ENCODE measurements at places on chromosomes 16 and 17.

GRCh38 chr16:81448154-81449131 is 3.8 kb downstream of the CMIP start:
- DNase-seq: no peak

- DNase-seq: no peak
Measured at GRCh38 chr17:79732254-79732653, 1.5 kb downstream of the ENPP7 start.

DNA sequence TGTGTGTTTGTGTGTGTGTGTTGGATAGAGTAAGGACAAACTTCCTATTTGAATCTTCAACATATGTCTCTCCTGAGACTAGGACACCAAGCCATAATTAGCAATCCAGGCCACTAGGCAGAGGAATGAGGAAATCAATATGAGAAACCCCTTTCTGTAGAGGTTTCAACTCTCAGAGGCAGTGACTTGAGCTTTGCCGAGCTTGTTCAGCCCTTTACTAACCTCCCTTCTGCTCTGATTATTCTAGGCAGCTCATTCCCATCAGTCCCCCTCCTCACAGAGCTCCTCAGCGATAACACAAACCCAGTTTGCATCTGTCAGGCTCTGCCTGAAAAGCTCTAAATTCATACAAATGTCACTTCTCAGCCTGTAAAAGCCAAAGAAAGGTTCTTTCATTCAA is 1030.3 kb downstream of the CDH8 start:
- DNase-seq: no peak

DNA sequence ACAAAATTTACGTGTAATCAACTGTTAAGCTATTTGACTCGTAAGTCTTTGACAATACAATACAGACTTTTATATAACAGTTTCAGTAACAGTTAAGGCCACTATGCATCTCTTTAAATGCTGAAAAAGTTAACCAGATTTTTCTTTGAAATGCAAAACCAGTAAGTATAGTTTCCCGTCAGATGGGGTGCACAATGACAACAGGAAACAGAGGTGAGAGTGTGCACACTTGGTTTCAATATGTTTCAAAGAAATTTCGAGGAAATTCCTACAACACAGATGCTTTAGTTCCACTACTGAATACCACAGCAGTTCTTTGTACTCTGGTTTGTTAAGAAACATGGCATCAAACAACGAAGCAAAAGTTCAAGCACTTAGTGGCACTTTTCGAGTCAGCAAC is 48.4 kb downstream of the RNF157 start:
- no peak for DNase-seq

DNA sequence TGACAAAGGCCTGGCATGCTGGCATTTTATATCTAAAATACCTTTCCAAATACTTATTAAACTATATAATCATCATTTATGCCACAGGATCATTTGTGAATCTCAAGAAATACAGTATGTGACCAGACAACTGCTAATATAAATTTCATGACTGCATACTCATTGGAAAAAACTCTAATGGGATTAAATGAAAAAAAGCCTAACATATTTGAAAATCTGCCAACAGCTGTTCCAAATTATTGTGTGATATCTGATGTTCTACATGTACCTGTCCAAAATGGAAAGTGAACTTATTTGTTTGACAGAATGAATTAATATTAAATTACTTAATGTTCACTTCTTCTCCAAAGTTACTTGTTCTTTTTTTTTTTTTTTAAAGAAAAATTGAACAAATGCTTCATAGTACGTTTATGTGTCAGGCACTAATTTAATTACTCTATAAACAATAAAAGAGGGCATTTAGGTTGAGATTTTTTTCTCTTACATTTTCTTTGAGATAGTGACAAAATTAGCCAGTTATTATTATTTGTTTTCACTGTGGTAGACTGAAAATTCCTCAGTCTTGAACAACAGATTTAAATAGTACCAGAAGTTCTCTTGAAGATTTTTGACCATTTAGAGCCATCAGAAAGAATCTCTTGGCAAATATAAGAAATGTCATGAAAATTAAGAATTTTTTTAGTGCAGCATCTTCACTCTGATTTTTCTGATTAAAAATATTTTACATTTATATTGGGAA is 114.0 kb downstream of the FTO start:
- peak; percentile 60 for DNase-seq

DNA sequence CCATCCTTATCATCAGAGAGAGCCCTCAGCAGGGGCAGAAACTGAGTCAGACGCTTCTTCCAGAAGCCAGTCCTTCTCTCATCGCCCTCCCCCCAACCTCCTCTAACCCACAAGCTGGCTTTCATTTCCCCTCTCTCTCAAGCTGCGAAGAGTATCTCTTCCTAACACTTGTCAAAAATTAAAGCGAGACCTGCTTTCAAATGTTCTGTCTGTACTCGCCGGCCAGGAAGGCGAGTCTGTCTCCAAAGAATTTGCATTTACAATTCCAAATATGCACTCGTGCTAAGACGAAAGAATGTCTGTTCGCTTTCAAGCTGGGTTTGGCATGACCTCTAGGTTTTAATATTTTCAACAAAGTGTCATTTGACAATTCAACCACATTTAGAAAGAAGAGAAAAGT is 140.4 kb downstream of the RGS9 start:
- DNase-seq: peak; percentile 48
